ENCODE measurements at places on chromosomes 6 and 20.

GRCh38 chr20:49115564-49115963 lies 69.5 kb downstream of the CSE1L start:
- DNase-seq, result no peak

DNA sequence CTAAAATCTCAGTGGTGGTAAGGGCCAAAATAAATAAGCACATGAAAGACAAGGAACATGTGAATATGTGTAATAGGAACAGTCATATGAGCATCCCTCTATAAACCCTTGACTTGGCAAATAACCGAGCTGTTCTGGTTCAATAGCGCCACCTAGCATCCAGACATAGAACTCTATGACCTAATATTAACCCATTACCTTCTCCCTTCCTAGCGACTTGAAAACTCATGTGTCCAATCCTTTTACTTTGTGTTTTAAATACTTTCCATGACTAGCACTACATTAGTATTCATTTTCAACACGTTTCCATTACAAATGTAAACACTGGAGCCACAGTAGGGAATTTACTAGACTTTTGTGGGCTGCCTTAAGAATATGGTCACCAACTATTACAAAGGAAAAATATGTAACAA lies 279.7 kb downstream of the UST start:
- DNase-seq, result peak; percentile 36

DNA sequence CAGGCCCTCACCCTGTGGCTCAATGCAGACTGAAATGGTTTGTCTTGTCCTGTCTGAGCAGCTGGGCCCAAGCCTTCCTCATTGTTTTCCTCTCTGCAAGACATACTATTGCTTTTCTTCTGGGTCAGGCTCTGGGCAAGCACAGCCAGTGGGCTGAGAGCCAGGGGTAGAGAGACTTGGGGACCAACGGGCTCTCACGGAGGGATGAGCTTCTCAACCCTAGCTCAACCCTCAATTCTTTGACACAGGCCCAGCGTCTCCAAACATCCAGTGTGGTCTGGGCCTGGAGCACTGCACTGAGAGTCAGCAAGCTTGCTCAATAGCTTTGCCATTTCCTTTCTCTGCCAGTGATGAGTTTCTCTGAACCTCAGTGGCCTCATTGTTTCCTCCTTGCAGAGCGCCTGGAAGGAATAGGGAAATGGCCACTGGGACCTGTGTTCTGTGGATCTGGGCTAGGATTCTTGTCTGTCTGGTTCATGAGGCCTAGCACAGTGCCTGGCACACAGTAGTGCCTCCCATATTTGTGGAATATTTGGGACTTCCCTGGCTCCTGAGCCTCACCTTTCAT lies 9.3 kb downstream of the ANGPT4 start:
- DNase-seq, result no peak

GRCh38 chr6:143970456-143971218 lies 37.4 kb downstream of the PLAGL1 start:
- DNase-seq, result no peak

DNA sequence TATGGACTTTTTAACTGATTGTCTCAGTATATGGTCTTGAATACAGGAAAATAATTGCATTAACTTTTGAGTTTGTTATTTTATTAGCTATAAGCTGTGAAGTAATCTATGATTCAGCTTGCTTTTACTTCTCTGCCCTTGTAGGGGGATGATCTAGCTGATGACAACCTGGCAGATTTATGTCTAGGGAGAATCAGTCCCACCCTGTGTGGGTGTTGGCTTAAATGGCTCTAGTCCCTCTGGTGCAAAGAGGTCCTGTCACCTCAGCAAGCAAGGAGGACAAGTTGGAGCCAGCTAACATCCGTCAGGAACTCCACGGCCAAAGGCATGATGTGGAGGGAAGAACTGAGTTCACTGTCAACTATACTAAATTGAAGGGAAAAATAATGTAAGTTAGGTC lies 495.3 kb downstream of the BMP2 start:
- DNase-seq, result no peak

- DNase-seq, result peak; percentile 97
Observed at GRCh38 chr20:35768731-35769664, 2.8 kb upstream of the PHF20 start.

GRCh38 chr20:37243937-37244571 lies 17.6 kb downstream of the GHRH start:
- no peak for DNase-seq

- peak; percentile 97 for DNase-seq
Observed at GRCh38 chr6:37169496-37170272, at the start of gene PIM1. TSS of gene PIM1 (plus strand) at chr6:37170152. CDS start at chr6:37170576, 424 bp downstream.

DNA sequence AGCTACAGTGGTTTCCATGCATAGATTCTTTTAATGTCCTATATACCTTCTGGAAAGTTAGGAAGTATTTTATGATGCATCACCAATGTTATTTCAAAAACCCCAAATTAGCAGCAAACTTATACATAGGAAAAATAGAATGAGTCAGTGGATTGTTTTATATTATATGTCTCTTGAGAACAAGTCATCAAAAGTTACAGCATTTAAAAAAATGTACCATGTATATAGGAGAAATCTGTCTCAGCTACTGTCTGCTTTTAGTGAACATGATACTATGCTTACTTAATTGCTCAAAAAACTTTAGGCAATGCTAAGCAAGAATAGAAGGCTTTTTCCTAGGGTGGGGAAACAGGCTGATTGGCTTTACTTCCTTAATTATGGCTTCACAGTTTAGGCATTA lies 365.3 kb downstream of the SAMD5 start:
- no peak for DNase-seq

DNA sequence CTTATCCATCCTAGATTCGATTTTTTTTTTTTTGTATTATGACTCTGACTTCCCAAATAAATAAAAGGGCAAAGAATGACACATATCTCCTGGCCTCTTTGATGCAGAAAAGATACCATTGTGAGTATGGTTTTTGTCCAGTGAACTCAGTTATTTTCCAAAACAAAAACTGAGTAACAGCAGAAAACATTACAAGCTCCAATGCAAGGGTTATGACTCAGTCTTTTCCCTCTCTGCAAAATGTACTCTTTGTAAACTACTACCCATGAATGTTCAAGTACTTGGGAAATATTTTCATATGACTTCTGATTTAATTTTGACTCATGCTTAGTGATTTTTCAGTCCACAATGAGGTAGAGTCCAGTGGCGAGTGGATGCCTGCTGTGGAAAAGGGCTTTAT lies 355.3 kb downstream of the RNF144B start:
- DNase-seq, result no peak

DNA sequence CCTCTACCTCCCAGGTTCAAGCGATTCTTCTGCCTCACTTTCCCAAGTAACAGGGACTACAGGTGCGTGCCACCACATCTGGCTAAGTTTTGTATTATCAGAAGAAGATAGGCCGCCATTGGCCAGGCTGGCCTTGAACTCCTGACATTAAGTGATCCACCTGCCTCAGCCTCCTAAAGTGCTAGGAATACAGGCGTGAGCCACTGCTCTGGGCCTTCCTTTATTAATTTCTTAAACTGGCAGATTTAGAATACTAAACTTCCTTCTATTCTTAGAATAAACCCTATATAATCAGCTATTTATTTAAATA lies 86.6 kb downstream of the HFE start:
- DNase-seq, result no peak

GRCh38 chr6:81762132-81762531 lies 9.7 kb upstream of the TENT5A start:
- DNase-seq, result no peak

GRCh38 chr6:170190046-170190445 lies 100.8 kb downstream of the DLL1 start:
- no peak for DNase-seq

- DNase-seq, result no peak
Observed at GRCh38 chr20:6030453-6031080, 23.3 kb downstream of the LRRN4 start.

GRCh38 chr6:11705483-11705882 lies 73.1 kb downstream of the ADTRP start:
- DNase-seq, result no peak

DNA sequence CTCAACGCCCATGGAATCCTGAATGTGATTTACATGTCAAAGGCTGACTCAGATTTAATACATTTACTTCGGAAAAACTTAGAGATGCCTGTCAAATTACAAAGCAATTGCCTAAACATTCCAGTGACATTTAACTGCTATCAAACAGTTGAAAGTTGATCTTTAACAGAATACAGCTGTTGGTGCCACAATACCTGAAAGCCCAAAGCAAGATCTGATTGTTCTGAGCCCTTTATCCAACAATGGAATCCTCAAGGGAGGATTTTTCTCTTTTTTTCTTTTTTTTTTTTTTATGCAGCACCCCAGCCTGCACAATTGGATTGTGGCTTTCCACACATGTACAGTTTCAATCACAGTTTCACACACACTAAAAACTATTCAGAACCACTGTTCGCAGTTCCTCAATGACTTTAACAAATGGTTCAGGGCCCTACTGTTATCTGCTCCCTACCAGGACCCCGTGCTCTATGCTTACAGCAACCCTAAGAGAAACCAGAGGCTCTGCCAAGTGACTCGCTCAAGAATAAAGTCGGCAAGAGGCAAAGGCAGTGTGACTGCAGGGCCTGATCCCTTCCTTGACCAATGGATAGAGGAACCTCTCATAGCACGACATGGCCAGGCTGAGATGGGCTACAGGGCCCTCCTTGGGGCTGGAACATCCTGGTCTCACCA lies 33.3 kb downstream of the EPB41L2 start:
- DNase-seq, result no peak

GRCh38 chr6:129895692-129896091 lies 34.6 kb upstream of the TMEM244 start:
- no peak for DNase-seq

GRCh38 chr6:150573041-150573681 lies 26.5 kb upstream of the PLEKHG1 start:
- DNase-seq, result no peak

DNA sequence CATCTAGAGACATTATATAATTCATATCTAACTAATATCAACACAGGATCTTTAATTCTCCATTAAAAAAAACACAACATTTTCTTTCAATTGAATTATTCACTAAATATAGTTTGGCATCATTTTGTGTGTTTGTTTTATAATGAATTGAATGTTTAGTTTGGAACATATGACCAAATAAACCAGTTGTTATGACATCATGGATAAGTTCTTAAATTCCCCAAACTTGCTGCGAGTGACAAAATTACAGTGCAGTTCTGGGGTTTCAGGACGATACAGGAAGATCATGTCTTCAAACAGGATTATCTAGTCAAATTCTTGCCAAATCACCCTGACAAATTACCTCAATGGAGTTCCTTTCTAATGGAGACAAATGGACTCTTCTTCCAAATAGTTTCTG lies 473.6 kb downstream of the EPM2A start:
- DNase-seq, result no peak

DNA sequence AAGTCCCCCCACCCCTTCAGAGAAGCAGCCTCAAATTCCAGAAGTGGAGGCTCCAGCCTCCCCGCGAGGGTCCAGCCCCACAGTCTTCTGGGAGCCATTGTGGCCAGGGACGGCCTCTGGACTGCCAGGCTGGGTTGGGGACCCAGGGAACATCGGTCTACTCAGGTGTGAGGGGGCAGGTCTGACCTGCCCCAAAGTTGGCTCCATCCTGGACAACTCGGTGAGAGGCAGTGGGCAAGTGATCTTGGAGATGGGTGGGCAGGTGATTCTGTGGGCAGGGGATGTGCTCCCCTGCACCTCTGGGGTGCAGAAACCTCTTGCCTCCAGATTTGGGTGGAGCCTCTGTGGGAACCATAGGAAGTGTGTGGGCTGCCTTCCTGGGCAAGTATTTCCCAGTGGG lies 12.2 kb upstream of the SLC22A7 start:
- DNase-seq, result no peak

DNA sequence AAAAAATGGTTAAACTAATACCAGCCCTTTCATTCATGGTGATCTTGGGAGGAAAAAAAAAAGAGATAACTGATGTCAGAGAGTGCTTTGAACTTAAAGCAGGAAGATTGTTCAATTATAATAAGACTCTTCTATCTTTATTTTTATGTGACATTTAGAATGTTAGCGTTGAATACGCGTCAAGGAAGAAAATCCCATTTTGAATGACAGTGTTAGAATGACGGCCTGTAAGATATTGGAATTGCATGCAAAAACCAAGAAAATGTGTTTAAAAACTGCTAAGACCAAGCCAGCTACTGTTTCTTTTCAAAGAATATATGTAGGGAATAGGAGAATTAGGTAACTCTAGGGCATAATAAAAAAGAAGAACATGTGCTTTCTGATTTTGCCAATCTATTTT lies 123.0 kb downstream of the CARMIL1 start:
- DNase-seq, result no peak

DNA sequence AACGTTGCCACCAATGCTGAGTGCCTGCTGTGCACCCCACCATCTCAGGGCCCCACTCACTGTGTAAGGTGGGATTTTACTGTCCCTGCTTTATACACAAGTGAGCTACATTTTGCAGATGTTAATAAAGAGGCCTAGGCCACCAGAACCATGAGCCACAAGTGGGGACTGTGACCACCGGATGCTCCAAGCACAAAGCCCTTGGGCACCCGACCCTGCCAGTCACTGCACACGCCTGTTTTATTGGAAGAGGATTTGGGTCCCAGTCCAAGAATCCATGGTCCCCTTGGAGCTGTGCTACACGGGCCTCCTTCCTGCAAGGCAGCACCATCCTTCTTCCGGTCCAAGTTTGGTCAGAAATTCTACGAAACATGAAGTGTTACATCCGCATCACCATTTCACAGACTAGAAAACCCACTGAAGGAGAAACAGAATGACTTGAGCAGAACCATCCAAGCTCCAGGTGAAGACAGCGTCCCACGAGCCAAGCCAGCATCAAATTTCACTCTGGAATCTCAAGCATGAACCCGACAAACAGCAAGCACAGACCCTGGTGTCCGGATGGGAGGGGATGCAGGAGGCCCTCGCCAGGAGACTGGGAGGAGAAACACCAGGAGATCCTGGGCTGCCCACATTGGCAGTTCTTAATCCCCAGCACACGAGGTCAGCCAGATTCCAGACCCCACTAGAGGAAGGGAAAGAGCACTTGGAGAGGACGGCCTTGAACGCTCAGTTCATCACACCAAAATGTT lies 226.9 kb downstream of the DLL1 start:
- DNase-seq, result no peak

GRCh38 chr6:18036781-18037180 lies 49.3 kb upstream of the KIF13A start:
- no peak for DNase-seq

DNA sequence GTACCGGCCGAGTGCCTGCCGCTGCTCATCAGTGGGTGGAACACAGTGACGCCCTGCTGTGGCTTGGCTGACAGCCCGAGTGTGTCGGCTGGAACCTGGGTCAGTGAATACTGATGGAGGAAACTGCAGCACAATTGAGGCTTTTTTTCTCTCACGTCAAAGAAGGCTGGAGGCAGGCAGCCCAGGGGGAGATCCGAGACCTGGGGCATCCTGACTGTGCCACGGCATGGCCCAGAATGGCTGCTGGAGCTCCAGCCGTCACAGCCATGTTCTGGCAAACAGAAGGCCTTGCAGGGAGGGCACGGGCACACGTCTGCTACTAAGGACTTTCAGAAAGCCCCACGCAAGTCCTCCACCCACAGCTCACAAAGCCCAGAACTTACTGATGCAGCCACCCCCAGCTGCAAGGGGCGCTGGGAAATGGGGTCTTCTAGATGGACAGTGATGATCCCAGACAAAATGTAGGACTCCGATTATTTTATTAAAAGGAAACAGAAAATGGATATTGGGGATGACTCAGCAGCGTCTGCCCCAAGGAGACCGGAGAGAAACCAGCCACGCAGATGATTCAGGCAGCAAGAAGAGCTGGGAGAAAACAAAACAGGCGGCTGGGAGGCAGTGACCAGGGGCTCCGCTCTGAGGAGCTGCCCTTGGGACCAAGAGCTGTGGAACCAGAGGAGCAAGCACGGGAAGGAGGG lies 140.0 kb downstream of the TAF4 start:
- DNase-seq, result no peak
